Iris pigment epithelial cell (primary cell): ENCODE measurements at places on chromosomes 2 and 18.
A peak's percentile ranks its signal among the peaks of the same experiment; 100 is the strongest.

- DNase-seq = no peak
These were observed 760.3 kb upstream of the SOX11 start for GRCh38 chr2:4931721-4932365.

DNA sequence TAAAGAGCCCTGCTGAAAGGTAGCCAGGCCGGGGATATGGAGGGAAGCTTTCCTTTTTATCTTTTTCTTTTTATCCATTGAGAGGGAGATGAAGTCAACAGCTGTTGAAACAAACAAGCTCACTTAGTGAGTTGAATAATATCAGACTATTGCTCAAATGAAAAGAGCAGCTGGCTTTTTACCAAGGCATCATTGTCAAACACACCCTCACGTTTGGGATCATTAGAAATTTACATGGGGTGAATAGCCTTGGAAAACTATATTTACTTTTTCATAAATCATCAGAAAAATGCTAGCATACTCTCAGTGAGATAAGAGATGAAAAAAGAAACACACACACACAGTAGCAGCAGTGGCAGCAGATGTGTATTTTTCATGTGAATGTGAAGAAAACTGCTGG is 71.5 kb upstream of the HNMT start:
- DNase-seq = no peak

DNA sequence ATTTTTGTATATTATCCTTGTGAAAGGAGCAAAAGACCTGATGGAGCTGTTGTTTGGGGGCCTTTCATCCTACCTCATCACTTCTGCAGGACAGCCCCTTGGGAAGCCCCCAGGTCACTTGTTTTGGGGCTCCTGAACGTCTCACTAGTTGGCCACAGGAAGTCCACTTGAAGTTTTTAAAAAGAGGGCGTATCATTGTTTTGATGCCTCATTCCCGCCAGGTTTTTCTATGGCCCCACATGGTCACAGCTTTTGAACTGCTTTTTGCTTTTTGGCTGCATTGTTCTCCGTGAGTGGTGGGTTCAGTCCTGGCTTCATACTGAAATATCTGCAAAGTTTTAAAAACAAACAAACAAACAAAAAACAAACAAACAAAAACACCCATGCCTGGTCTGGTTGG is 216.3 kb downstream of the PRKCE start:
- no peak for DNase-seq

DNA sequence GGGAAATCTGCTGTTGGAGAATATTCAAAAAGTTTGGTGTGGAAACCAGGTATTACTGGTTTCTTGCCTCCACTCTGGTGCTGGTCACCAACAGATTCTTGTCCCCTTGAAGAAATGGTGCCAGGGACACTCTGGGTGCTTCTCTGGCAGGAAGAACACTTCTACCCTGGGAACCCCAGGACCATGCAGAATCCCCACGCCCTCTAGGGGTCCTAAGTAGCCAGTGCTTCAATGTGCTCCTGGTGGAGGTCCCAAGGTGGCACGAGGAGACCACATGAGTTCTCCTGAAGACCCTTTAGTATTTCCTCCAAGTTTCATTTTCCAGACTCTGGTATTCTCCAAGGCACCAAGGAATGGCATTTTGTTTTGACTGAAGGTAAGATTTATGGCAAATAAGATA is 380.6 kb downstream of the TSN start:
- DNase-seq = peak; percentile 11

- DNase-seq = no peak
These were observed 53.9 kb downstream of the REEP1 start for GRCh38 chr2:86283411-86284030.

DNA sequence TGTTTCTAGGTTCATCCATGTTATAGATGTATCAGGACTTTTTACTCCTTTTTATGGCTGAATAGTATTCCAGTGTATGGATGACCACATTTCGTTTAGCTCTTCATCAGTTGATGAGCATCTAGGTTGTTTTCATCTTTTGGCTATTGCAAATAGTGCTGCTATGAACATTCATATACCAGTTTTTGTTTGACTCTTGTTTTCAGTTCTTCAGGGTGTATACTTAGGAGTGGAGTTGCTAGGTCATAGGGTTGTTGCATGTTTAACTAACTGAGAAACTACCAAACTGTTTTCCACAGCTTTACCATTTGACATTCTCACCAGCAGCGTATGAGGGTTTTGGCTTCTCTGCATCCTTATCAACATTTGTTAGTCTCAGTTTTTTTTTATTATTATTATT is 25.8 kb upstream of the NAPG start:
- no peak for DNase-seq

- peak; percentile 85 for DNase-seq
These were observed 53.8 kb downstream of the TGOLN2 start for GRCh38 chr2:85273738-85274731.

DNA sequence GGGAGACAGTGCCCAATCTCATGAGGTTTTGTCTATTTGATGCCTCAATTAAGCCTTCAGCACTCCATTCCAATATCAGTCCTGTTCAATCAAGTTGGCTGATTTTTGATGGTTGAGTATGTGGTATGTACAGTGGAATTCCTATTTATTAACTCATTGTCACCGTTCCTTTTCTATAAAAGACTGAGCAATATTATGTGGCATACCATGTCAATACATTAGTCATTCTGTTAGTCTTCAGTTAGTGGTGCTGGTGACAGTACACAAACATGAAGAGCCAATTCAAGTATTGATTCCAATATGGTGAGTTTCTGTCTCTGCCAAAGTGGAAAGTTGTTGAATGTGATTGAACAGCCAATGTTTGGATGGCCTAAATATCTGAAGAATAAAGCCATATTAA is 1343.9 kb downstream of the SUCLG1 start:
- DNase-seq = no peak

- no peak for DNase-seq
These were observed 276.8 kb upstream of the CHST9 start for GRCh38 chr18:27461957-27462356.

DNA sequence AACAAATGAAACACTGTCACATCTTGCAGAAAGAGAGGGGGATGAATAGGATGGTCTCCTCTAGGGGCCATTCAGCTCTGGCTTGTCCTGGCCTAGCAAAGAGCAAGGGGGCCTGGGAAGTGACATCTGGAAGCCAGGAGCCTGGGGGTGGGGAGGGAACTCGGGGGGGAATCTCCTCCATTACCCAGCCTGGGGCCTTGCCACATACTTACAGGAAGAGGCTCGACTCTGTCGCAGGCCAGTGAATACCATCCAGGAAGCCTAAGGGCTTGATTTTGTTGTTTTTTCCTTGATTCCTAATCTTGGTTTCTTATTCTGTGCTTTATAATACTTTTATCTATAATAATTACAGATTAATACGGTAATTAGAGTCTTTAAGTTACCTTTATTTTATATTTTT is 797.5 kb upstream of the ID2 start:
- no peak for DNase-seq

DNA sequence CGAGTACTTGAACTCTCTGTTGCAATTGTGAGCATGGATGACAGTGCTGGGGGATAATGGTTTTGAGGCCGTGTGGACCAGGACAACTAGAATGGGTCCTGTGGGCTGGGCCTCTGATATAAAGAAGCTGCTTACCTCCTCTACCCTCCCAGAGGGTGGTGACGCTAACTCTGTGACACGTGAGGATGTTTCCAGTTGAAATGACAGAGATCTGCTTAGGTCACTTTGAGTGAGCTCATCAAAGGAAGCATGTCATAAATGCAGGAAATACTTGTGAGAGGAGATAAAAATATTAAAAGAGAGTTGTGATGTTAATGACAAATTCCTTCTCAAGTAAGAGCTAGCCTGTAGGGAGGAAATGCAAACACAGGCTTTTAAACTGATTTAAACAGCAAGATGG is 16.4 kb downstream of the RMC1 start:
- no peak for DNase-seq

DNA sequence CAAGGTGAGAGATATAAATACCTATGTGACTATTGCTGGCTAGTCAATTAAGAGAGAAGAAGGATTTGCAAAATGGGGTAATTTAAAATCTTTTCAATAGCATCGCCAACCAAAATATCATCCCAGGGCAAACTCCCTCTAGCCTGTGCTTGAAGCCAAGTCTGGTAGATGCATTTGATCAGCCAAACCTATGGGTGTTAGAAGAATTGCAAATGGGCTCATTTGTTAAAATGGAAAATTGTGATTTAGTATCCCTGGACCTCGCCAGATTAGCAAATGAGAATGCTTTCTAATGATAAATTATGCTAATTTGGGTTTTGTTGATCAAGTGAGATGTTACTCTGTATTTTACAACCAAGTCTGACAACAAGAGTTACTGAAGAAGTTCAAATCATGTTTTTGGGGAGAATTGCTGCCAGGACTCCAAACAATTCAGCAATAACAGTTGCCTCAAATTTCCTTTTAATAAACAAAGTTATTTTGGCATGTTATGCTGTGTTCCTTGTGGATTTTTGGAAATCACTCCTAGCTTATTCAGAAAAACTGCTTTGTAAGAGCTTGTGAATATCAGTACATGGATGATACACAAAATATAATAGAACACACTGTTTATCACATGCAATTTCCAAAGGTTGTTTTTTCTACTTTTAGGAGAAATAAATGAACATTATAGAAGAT is 272.5 kb upstream of the PARD3B start:
- no peak for DNase-seq

DNA sequence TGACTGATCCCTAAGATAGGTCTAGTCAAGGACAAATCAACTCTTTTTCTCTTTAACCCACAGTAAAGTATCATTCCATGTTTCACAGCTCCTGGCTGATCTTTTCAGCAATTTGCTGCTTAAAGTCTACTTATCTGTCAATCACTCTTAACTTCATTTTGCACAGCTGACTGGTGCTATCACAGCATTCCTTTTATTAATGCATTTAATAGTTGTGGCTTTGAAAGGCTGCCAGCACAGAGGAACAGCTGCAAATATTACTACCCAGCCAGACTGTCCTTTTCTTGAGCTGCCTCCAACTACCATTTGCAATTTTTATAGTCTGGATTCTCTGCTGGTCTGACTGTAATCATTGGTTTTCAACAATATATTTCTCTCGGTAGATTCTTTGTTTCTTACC is 303.5 kb downstream of the STK39 start:
- peak; percentile 77 for DNase-seq

GRCh38 chr18:35680139-35680551 is 98.6 kb downstream of the GALNT1 start:
- DNase-seq = no peak

- peak; percentile 46 for DNase-seq
These were observed 776 bp downstream of the EMILIN2 start for GRCh38 chr18:2847317-2848246.

DNA sequence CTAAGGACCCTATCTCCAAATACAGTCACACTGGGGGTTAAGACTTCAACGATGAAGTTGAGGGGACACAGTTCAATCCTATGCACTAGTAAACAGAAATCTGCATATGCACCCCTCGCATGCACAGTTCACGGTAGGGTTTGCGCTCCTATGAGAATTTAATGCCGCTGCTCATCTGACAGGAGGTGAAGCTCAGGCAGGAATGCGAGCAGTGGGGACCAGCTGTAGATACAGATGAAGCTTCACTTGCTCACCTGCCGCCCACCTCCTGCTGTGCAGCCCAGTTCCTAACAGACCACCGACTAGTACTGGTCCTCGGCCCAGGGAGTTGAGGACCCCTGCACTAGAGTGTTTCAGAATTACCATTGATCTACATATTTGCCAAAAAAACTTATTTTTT is 40.0 kb upstream of the FAHD2A start:
- DNase-seq = no peak

DNA sequence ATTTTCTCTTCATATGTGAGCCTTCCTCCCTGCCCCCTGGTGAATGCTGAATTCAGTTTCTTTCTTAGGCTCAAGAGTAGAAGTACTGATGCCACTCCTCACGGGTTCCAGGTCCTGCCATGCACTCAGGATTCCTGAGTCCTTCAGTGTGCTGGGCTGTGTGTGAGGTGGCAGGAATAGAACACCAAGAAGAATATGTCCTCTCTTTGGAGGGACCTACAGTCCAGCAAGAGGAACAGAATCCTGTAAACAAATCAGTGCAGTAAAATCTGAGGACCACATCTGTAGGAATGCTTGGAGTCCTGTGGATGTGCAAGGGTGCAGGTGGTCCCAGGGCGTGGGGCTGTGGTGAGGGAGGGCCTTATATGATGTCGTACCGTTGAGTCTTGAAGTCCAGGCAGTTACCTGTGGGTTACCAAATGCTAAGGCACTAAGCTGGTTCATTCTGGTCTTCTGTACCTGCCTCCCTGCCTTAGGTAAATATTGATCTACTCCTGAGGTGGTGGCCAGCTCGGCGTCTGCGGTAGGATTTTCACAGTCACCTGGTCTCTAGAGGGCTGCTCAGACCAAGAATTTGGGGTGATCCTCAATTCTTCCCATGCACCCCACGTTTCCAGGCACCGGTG is 5.5 kb downstream of the ASAP2 start:
- no peak for DNase-seq

DNA sequence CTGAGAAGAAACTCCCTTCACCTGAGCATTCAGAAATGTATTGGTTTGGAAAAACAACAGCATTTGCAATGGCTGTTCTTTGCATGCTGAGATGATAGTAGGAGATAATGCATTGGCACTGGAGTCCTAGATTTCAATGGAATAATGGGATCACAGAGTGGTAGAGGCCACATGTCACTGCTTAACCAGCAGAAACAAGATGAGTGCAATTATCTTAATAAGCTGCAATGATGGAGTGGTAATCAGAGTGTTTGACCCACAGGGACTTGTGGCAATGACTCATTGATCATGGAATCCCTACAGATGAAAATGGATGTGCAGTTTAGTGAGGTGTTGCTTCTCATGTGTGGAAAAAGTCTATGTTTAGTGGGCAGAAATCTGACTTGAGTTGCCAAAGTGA is 218.8 kb upstream of the ZEB2 start:
- no peak for DNase-seq

DNA sequence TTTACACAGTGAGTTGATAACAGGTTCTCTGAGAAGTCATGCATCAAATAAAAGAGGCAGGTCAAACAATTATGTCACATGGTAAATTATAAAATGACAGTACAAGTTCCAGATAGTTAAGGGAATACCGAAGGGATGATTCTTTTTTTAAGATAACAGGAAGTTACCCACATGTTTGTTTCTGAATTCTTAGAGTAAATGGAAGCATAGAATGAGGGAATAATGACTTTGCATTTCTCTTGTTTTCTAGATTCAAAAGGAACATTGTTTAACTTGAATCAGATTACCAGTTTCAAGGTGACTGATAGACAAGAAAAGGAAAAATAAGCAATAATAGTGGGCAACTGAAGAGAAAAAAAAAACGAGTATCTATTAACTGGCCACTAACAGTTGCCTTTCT is 124.5 kb downstream of the MIB1 start:
- peak; percentile 10 for DNase-seq

GRCh38 chr2:108541451-108541850 is 7.2 kb downstream of the LIMS1 start:
- no peak for DNase-seq

- no peak for DNase-seq
These were observed 228.0 kb upstream of the ID2 start for GRCh38 chr2:8453904-8454302.

- DNase-seq = no peak
These were observed 303.9 kb downstream of the ZEB2 start for GRCh38 chr2:144215701-144216675.

DNA sequence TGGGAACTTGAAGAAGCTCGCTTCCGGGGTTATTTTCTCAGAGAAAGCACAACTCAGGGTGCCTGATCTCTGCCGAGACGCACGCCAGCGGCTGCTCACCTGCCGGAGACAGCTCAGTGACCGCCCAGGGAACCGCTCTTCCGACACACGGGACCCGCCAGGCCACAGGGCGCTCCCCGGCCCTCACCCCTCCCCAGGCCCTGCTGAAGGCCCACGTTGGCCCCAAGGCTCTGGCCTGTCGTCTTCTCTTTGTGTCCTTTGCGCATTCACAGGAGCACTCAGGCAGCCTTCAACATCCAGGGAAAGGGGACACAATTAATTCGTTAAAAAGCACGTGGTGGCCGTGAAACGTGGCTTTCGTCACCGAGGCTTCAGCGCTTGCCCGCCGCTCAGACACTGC is 276.3 kb upstream of the SALL3 start:
- DNase-seq = no peak
